Astrocyte of the cerebellum (primary cell): ENCODE measurements at places on chromosomes 12 and 14.
A peak's percentile ranks its signal among the peaks of the same experiment; 100 is the strongest.

DNA sequence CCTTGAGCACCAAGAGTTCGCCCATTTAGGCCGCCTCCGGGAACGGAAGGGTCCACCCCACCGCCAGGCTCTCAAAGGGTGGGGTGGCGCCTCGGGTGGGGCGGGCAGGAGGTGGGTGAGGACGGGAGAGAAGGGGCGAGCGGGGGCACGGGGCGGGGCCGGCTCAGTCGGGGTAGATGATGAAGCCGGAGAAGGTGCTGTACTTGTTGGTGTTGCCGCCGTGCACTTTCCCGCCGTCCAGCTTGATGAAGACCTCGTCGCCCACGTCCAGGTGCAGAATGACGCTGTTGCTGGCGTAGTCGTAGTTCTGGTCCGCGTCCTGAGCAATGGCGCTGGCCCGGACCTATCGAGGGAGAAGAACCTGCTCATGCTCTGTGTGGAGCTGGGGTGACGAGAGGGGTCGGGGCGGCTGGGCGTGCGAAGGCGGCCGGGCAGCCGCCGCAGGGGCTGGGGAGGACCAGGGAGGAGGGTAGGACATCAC lies 4.1 kb downstream of the C1QL4 start:
- DNase-seq: no peak

GRCh38 chr14:37078131-37078530 lies 94.3 kb downstream of the SLC25A21 start:
- peak; percentile 90 for DNase-seq

GRCh38 chr12:48031135-48031960 lies 27.1 kb upstream of the COL2A1 start:
- no peak for DNase-seq

DNA sequence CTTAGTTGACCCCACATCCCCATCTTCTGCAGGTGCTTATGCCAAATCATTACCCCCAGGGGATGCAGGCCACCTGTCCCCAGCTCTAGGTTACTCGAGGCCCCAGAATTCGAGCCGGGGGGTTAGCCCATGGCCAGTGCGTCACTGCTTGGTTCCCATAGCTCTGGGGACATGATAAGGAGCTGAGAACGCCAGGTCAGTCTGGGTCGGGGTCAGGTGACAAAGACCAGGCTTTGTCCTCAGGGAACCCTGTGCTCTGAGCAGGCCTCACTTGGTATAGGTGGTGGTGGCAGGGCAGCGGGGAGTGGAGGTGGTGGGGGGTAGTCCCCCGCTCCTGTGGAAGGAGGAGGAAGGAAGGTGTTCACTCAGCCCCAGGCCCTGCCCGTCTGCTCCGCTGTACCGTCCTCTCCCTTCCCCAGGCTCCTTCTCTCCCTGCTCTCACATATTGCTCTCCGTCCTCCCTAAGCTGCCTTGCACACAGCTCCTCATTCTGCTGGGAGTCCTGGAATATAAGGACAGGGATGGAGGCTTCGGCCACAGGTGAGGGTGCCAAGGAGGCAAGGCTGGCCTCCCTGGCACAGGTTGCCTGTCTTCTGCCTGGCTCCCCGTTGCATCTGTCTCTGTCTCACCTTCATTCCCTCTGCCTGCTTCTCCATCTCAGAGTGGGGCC lies 2.0 kb upstream of the MYH6 start:
- no peak for DNase-seq

DNA sequence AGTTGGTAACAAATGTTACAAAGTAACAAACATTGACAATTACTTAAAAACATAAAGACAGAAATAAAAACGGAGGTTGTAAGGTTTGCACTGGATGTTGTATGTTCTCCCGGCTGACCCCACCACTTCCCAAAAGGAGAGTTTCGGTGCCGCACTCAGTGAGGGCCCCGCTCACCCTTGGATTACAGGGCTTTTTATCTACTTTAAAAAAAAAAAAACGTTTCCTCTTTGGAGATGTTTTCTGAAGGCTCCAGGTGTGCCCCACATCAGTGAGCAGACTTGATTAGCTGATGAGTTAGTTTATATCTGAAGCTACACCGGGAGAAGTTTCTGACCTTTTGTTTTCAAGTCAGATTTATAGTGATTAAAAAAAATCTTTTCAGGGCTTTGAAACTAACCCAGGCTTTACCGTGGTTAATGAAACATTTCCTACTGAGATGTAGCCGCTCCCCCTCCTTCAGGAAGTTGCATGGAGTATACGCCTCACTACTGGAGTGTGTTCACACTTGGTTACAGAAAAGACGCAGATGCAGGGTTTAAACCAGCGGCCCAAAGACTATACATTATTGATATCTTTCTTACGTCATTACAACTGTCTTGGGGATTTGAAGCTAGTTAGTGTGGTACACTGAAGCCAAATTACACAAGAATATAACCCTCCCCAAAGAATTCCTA lies 38.0 kb upstream of the BCL7A start:
- DNase-seq: no peak

DNA sequence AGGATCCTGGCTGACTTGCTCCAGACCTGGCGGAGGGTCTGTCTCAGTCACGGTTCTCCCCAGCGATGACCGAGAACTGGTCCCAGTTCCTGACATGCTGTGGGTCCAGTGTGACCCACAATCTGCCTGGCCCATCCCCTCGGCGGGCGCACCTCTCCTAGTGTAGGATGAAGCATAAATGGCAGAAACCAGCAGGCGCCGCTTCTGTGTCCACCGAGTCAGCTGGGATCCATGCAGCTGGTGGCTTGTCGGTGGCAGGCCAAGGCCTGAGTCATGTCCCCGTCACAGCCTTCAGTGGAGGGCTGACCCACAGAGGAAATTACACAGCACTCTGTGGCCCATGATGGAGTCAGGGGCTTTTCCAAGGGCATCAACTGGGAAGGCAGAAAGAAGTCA lies 38.5 kb downstream of the NFKBIA start:
- no peak for DNase-seq

DNA sequence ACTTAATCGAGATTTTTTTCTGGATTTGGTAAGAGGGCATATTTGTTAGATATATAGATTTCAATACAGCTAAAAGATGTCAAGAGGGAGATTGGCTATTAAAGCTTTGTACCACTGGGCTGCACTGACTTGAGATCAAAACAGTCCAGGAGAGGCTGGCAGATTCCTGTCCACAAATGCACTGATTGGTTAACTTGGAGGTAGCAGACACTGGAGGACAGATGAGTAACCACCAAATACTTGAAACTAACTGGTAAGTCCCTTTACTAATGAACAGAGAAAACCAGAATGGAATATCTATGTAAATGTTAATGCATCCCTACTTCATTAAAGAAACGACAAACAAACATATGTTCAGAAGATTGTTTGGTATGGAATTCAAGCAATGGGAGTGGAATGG lies 416.6 kb downstream of the LRIG3 start:
- no peak for DNase-seq

DNA sequence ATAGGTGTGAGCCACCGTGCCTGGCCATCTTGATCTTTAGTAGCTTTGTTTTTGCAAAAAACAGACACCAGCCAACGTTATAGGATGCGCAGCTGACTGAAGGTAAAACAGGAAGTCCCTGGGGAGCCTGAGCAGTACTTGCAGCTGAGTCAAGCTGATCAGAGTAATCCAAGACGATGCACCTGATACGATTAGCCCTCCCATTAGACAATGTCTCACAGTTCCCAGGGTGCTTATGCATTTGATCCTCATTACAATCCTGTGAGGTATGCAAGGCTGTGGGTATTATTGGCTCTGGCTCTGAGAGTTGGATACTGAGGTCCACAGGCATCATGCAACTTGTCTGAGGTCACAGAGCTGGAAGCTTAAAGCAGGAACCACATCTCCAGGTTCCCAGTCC lies 8.1 kb downstream of the KRT18 start:
- no peak for DNase-seq

DNA sequence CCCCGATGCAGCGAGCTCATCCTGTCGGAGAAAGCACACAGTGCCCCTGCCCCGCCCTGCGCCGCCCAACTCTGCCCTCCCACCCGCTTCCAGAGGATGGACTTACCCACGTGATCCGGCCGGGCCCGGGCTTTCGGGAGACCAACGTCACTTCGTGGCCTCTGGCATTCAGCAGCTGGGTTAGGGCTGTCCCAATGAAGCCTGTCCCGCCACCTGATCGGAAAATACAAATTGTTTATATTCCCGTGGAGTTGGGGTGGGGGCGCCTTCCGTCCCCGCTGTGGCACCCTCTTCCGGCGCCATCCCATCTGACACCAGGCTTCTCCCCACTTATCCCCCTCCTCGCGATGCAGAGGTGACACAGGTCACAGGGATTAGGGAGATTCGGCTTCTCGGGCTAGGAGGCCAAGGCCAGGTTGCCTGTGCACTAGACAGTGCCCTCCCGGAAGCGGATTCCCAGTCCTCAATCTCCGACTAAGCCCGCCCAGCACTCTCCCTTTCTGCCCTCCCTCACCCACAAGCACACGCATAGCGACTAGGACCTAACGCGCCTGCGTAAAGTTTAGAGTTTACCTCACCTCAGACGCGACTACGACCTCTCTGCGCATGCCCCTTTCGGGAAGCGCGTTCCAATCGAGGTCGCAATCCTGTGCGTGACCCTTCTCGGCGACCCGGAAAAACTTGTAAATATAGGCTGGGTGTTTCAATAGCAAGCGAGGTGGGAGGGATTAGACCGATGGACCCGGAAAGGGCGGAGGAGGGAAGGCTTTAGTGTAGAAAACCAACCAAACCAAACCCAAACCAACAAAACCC lies at the start of gene SDR39U1:
Gene SDR39U1 (minus strand): TSS at position 537 of the 813 bp plus-strand sequence. CDS start 7 bp downstream, at position 530.
- peak; percentile 97 for DNase-seq

GRCh38 chr12:79737875-79738718 lies 47.3 kb upstream of the PAWR start:
- DNase-seq: peak; percentile 61

- DNase-seq: no peak
Observed at GRCh38 chr12:121827351-121828099, 23.7 kb downstream of the SETD1B start.

- DNase-seq: no peak
Observed at GRCh38 chr12:53313996-53314395, 7.4 kb downstream of the AAAS start.

- DNase-seq: no peak
Observed at GRCh38 chr12:93020631-93021597, 91.8 kb upstream of the EEA1 start.

GRCh38 chr12:95277139-95277538 lies 59.5 kb downstream of the VEZT start:
- DNase-seq: peak; percentile 72

DNA sequence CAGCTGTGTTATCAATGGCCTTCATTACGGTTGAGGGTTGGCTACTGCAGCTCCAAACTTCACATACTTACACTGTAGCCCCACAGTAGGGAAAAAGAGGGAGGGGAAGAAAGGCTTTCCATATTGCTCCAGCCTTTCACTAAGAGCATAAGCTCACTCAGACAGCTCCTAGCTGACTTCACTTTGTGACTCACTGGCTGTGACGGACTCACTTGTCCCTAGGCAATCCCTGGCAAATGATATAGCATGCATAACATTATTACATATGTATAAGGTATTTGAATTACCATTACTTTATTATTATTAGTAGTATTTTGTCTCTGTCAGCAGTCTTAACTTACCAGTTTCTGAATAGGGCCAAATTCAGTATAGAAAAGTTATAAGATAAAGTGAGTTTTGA lies 350.7 kb downstream of the RMST start:
- DNase-seq: no peak

GRCh38 chr12:78383414-78383813 lies 481.2 kb upstream of the SYT1 start:
- no peak for DNase-seq

DNA sequence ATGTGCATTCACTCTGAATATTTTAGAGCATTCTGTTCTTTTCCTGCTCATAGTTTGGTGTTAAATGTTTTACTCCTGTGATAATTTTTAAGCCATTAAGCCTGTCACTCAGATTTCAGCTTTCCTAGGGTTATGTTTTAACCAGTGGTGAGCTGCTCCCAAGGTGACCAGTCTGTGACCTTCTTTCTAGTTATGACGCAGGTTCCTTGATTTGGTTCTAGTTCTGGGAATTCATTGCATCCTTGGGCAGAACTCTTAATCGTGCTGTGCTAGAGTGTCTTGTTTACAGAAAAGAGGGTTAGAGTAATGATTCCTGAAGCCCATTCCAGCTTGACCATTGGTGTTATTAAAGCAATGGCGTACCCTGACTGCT lies 2.2 kb downstream of the GABARAPL1 start:
- DNase-seq: no peak

- DNase-seq: peak; percentile 6
Observed at GRCh38 chr12:75374971-75375370, 15.9 kb upstream of the GLIPR1L2 start.
